ENCODE measurements at places on chromosomes 3 and 15. TPM values are rescaled to one million over a fixed set of nuclear protein-coding genes. Genes with fewer than 3 reads are reported as not detected.

Gene RARB
- 3.4 TPM for total RNA-seq

Gene ZPLD1
- total RNA-seq = not detected

GRCh38 chr3:30932513-30933098 is 38.1 kb upstream of the GADL1 start:
- H3K36me3 ChIP-seq = no peaks in the 10 kb centered on the region
- no peaks in the 10 kb centered on the region for H3K4me1 ChIP-seq
- no peak for DNase-seq
- no peak overlapping the region for H3K27ac ChIP-seq
- H3K4me3 ChIP-seq = no peak overlapping the region
- no peaks in the 10 kb centered on the region for H3K27me3 ChIP-seq

Gene ACTC1
- not detected for total RNA-seq

DNA sequence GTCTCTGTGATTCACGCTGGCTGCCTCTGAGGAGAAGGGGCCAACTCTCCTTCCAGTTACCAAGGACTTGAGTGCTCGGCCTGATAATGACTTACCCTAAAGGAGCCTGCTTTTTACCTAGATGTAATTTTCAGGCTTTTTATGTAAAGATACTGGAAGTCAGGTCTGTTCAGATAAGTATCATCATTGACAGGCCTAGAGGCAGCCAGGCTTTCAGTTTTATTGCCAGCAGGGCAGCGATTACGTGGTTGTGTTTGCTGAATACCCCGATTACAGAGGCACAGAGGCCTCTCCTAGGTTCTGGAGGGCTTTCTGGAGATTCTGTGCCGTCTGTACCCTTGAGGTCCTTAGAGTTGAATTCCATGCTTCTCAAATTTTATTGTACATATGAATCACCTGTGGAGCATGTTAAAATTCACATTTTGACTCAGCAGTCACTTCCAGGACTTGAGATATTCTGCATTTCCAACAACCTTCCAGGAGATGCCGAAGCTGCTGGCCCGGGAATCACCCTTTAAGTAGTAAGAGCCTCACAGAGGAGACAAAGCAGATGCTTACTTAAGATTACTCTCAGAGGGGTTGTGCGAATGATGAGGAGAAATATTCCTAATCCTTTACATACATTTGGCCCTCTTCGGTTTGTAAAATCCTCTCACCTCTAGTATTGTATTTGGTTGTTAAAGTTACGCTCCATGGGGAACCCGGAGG is 160.1 kb upstream of the BHLHE40 start:
- DNase-seq = no peak
- no peaks in the 10 kb centered on the region for H3K27me3 ChIP-seq
- H3K4me1 ChIP-seq = peaks cover 5% of the 10 kb centered on the region
- no peak overlapping the region for H3K27ac ChIP-seq

Gene CCDC80
- total RNA-seq = 5.4 TPM

DNA sequence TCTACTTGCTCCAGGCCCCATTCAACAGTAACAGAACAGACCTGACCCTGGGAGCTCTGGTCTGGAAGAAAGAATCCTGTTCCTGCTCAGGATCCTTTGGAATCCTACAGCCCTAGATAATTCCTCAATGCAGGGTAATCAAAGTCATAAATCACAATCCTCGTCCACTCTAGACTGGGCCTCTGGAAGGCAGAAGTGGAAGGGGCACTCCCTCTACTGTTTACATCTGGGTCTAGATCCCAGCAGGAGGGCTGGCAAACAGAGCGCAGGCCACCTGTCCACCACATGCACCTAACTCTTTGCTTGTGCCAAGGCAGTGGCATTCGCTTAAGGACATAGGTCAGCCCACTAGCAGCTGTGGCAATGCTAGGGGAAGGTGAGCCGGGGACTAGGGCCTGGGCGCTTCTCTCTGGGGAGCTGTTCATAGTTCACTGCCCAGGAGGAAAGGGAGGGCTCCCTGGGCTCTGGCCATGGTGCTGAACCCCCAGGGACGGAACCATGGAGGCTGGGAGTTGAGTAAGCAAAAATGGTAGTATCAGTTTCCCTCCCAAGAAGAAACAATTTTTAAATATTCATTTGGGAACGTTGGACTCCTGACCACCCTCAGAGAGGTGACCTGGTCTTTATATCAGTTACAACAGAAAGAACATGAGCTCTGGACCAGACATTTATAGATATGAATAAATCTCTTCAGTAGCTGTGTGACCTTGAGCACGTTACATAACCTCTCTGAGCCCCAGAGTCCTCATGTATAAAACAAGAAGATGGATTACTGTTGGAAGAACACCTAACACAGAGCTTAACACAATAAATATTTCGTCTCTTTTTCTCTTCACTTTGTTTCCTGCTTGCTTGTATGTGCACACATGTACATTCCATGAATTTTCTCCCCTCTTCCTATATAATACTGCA is 90.2 kb downstream of the NTRK3 start:
- H3K27ac ChIP-seq = no peak overlapping the region
- H3K27me3 ChIP-seq = no peaks in the 10 kb centered on the region
- H3K4me1 ChIP-seq = no peaks in the 10 kb centered on the region
- DNase-seq = no peak

DNA sequence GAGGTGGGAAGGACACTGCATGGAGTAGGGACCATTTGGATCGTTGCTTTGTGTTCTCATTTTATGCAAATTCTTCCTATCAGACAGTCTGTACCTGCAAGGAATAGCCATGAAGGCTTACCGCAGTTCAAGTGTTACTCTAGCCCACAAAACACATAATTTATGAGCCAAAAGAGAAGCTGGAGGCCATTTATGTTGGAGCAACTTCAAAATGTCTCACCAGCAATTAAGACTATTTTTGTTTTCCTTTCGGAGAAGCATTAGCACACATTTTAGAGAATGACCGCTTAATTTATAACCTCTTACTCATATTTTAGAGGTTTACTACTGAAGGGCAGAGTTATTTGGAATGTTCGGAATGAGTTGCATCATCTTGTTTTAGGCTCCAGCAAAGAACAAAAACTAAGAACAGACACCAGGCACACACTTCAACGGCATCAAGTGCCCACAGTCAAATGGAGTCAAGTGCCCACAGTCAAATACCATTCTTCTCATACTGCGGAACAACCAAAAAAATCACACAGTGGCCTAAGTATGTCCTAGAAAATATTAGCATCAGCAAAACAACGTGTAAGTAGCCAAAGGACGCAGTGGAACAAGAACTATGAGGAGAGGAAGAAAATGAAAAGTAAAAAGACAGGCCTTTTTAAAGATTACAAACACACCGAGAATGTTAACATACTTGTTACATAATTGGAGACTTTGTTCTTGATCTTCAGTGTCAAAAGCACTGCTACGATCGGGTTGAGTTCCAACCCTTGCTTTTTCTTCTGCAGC is 17.5 kb upstream of the GOLGA8J start:
- no peak for DNase-seq
- no peaks in the 10 kb centered on the region for H3K4me1 ChIP-seq
- H3K27me3 ChIP-seq = no peaks in the 10 kb centered on the region
- no peak overlapping the region for H3K4me3 ChIP-seq
- H3K27ac ChIP-seq = no peak overlapping the region

DNA sequence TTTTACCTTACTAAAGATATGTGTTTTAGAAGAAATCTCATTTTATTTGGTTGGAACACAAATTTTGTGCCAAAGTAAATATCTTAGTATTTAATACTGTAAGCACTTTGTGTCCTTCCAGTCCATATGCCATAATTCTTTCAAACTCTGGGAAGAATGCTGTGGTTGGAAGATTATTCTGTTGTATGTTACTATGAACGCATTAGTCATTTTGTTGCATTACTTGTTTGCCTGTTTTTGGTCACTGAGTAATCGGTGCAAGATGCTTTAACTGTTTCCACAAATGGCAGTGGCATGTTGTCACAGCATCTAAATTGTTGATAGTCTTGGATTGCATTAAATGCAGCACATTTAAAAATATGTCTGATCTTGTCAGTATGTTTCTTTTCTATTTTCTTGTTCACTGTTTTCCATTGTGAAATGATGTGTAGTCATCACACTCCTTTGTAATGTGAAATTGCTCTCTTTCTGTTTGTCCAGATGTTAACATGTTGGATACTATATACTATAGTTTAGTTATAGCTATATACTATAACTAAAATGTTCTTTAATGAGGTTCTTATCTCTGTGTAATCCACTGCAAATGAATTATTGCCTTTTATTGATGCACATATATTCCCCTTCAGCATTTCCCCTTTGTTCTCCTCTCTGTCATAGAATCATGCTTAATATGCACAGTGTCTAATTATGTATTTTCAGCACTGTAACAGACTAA is 89.9 kb upstream of the FLNB start:
- H3K27me3 ChIP-seq = no peaks in the 10 kb centered on the region
- no peaks in the 10 kb centered on the region for H3K36me3 ChIP-seq
- DNase-seq = no peak
- peaks cover 3% of the 10 kb centered on the region for H3K4me1 ChIP-seq

Gene LRRC31
- total RNA-seq = 41.2 TPM

GRCh38 chr15:91435113-91435512 is 335.1 kb downstream of the SV2B start:
- no peaks in the 10 kb centered on the region for H3K4me1 ChIP-seq
- H3K36me3 ChIP-seq = no peaks in the 10 kb centered on the region
- DNase-seq = no peak

Gene OR4F15
- not detected for total RNA-seq

DNA sequence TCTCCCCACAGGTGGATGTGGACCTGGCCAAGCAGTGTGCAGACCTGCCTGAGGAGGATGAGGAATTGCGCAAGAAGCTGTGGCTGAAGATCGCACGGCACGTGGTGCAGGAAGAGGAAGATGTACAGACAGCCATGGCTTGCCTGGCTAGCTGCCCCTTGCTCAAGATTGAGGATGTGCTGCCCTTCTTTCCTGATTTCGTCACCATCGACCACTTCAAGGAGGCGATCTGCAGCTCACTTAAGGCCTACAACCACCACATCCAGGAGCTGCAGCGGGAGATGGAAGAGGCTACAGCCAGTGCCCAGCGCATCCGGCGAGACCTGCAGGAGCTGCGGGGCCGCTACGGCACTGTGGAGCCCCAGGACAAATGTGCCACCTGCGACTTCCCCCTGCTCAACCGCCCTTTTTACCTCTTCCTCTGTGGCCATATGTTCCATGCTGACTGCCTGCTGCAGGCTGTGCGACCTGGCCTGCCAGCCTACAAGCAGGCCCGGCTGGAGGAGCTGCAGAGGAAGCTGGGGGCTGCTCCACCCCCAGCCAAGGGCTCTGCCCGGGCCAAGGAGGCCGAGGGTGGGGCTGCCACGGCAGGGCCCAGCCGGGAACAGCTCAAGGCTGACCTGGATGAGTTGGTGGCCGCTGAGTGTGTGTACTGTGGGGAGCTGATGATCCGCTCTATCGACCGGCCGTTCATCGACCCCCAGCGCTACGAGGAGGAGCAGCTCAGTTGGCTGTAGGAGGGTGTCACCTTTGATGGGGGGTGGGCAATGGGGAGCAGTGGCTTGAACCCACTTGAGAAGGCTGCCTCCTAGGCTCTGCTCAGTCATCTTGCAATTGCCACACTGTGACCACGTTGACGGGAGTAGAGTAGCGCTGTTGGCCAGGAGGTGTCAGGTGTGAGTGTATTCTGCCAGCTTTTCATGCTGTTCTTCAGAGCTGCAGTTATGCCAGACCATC is 8.6 kb downstream of the VPS18 start:
- H3K4me1 ChIP-seq = peaks cover 42% of the 10 kb centered on the region
- DNase-seq = no peak
- H3K27ac ChIP-seq = peak overlapping the region; percentile 52
- H3K27me3 ChIP-seq = no peaks in the 10 kb centered on the region
- H3K4me3 ChIP-seq = no peak overlapping the region
- no peaks in the 10 kb centered on the region for H3K36me3 ChIP-seq

GRCh38 chr3:134338516-134339261 is 35.6 kb downstream of the AMOTL2 start:
- H3K4me3 ChIP-seq = no peak overlapping the region
- H3K27ac ChIP-seq = no peak overlapping the region
- peaks cover 12% of the 10 kb centered on the region for H3K4me1 ChIP-seq
- no peaks in the 10 kb centered on the region for H3K27me3 ChIP-seq
- DNase-seq = no peak

Gene RBSN
- total RNA-seq = 32.5 TPM

DNA sequence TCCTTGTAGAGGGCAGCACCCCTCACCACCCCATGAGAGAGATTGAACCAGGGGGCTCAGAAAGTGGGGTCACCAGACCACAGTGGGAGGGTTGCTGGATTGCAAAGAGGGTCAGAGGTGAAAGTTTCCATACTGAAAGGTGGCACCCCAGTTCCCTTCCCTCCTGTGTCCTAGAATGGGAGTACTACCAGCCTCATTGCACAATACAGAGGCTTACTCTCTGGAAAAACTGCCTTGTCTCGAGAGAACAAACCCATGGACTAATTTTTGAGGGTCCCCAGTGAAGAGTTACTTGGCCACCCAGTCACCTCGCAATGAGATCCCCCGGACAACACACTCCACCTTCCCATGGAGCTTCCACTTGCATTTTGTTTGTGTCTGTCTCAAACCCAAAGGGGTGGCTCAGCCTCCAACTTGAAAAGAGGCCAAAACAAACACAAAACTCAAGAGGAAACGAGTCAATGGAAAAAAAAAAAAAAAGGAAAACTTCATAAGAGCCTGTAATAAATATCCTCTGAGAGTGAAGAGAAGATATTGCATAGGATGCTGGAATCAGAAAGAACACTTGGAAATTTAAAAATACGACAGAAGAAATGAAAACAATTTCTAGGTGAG is 18.6 kb downstream of the MESP2 start:
- H3K36me3 ChIP-seq = no peaks in the 10 kb centered on the region
- no peaks in the 10 kb centered on the region for H3K27me3 ChIP-seq
- peaks cover 10% of the 10 kb centered on the region for H3K4me1 ChIP-seq
- no peak overlapping the region for H3K27ac ChIP-seq
- DNase-seq = no peak

DNA sequence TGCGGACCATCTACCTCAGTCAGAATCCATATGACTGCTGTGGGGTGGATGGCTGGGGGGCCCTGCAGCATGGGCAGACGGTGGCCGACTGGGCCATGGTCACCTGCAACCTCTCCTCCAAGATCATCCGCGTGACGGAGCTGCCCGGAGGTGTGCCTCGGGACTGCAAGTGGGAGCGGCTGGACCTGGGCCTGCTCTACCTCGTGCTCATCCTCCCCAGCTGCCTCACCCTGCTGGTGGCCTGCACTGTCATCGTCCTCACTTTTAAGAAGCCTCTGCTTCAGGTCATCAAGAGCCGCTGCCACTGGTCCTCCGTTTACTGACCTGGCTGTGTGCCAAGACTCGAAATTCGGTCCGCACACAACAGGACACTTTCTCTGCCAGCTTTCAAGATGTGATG is 21.9 kb downstream of the NRROS start:
- no peak overlapping the region for H3K27ac ChIP-seq
- H3K4me1 ChIP-seq = no peaks in the 10 kb centered on the region
- no peak overlapping the region for H3K4me3 ChIP-seq
- H3K27me3 ChIP-seq = no peaks in the 10 kb centered on the region
- H3K36me3 ChIP-seq = no peaks in the 10 kb centered on the region
- DNase-seq = no peak

DNA sequence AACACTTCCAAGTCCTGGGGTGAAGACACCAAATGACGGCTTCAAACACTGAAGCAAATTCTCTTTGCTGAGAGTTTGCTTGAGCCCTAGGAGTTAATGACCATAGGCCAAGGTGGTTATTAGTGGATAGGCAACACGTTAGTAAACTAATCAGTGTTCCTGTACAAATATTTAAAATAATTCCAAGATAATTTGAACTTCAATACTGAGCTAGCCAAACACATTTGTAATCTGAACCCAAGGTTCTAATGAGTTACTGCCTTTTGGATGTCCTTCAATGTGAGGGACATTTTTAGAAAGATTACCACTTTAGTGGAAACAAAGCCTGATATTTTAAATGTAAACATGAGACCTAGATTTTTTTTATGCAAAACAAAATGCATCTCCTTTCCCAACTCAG is 94.6 kb downstream of the THRB start:
- H3K4me1 ChIP-seq = no peaks in the 10 kb centered on the region
- DNase-seq = no peak
- no peak overlapping the region for H3K4me3 ChIP-seq

Gene HTR3E
- total RNA-seq = not detected
